ENCODE measurements at places on chromosomes 11 and 22.
A peak's percentile ranks its signal among the peaks of the same experiment; 100 is the strongest.

DNA sequence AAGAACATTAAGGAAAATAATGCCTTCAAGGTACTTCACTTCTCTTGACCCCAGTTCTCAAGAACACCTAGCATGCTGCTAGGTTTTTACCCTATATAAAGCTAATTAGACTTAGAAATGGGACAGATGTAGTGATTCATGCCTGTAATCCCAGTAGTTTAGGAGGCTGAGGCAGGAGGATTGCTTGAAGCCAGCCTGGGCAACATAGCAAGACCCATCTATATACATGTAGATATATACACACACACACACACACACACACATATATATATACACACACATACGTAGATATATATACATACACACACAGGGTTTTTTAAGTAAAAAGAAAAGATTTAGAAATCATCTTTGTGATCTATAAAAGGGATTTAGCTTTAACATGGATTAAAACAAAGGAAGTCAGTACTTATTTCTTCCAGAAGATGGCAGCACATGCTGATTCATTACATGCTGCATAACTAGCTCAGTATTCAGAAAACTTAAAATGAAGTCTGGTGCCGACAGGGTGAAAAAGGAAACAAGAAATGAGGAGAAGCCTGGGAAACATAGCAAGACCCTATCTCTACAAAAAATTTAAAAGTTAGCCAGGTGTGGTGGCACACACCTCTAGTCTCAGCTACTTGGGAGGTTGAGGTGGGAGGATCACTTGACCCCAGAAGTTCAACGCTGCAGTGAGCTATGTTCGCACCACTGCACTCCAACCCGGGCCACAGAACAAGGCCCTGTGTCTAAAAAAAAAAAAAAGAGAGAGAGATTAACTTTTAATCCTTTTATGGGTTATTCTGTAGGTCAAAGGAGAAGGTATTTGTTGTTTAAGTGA lies 28.5 kb upstream of the RBX1 start:
- peak; percentile 53 for DNase-seq

- no peak for DNase-seq
Observed at GRCh38 chr22:39114112-39114511, 17.1 kb downstream of the APOBEC3H start.

GRCh38 chr11:119721129-119722120 lies 7.6 kb downstream of the NECTIN1 start:
- DNase-seq, result no peak

DNA sequence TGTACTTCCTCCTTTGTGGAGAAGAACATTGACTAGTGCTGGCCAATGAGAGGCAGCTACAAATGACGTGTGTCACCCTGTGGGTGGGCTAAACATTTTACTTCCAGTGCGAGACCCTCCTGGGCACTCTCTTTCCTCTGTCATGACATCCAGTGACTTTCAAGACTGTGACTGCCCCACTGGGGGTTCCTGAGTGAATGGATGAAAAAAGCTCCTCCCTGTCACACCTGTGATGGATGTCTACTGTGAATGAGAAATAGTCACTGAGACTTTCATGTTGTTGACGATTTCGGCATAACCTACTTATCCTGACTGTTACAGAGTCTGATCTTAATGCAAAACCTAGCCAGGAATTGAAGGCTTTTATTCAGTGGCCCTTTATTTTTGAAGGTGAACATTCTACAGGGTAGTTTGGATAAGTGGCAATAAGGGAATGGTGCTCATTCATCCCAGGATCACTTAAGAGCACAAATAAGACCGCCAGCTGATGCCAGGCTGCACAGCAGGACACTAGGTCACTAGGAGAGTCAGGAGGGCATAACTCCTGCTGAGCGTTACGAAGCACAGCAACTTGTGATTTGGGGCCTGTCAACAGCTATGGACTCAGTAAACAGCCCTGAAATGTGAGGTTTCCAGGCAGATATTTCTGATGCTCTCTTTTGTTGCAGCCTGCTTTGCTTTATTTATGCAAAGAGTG lies 636.6 kb downstream of the NTM start:
- no peak for DNase-seq

GRCh38 chr11:17719028-17719937 lies at the start of gene MYOD1:
TSS of gene MYOD1 (plus strand) at chr11:17719571. CDS start at chr11:17719783, 212 bp downstream.
- DNase-seq, result no peak

DNA sequence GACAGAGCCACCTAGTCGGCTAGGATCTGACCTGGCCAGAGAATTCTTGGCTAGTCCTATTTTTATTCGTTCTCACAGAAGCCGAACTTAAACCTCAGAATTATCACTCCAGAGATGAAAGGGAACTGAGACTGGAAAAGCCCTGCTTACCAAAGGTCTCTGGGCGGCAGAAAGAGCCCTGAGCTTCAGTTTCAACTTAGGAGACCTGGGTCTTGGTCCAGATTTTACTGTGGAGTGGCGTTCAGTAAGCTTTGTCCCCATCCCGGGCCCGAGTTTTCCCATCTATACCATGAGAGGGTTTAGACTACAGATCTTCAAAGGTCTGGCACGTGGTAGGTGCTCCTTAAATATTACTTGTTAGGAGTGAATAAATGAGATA lies 516 bp downstream of the NEU3 start:
- DNase-seq, result peak; percentile 0

- DNase-seq, result no peak
Observed at GRCh38 chr11:131894615-131895544, 524.5 kb downstream of the NTM start.

- no peak for DNase-seq
Observed at GRCh38 chr22:20816559-20816958, 42.1 kb downstream of the PI4KA start.

DNA sequence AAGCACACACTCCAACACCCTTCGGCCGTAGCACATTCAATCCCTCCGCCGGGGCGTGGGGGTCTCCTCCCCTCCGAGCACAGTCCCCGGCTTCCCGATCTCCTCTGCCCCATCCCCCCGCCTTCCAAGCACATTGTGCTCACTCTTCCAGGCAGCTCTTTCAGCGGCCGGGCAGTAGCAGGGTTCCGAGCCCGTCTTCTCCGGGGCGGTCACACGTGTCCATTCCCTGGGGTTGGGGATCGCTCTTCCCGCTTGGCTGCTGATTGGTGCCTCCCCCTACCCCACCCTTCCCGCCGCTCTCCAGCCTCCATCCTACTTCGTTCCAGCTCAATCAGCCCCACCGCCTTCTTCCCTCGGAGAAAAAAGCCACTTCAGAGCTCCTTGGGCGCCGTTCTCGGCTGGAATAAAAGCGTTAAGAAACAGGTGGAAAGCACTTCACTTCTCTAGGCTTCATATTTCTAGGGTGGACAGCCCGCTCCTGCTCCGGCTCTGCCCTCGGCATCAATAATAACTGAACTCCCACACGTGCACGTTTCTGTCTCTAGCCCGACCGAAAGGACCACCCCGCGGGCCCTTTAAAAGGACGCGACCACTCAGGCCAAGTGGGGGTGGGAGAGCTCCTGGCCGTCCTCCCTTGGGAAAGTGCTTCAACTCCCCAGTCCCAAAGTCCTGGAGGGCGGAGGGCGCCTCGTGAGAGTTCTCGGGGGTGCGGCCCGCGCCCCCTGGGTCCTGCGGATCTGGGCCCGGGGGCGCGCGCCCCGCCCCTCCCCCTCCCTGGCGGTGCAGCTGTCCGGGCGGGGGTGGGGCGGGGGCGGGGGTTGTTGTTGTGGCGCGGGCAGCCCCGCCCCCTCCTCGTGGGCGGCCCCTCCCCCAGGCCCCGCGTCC lies 464 bp upstream of the CECR2 start:
- no peak for DNase-seq

GRCh38 chr11:108863528-108863927 lies 198.7 kb downstream of the DDX10 start:
- no peak for DNase-seq

DNA sequence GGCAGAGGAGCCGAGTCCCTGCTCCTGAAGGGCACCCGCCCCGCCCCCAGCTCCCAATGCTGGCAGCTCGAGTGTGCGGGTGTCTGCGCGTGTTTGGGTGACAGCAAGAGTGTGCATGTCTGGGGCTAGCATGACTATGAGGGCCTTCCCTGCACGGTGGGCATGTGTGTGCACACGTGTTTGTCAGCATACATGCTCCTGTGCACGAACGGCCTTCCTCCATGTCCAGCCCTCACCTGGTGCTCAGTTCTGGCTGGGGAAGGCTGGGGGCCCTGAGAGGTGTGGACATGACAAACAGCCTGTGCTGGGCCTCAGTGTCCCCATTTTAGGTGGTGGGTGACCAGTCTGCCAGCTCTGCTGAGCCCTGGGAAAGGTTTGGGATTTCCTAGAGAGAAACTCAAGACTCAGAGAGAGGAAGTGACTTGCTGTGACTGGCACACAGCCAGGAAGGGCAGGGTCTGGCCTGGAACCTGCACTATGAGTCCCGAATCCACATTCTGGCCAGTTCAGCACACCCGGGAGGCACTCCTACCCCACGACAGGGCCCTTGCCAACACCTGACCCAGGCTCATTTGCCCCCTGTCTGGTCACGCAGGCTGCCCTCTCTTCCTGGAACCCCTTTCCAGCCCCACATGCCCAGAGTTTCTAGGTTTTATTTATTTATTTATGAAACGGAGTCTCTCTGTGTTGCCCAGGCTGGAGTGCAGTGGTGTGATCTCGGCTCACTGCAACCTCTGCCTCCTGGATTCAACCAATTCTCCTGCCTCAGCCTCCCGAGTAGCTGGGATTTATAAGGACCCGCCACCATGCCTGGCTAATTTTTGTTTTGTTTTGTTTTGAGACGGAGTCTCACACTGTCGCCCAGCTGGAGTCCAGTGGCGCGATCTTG lies 3.3 kb upstream of the SHISA8 start:
- peak; percentile 13 for DNase-seq

- DNase-seq, result no peak
Observed at GRCh38 chr11:13666708-13667107, 1.8 kb upstream of the FAR1 start.

- no peak for DNase-seq
Observed at GRCh38 chr22:23180893-23181720, 798 bp downstream of the BCR start.

GRCh38 chr11:5136261-5136660 lies 1.9 kb downstream of the OR52A5 start:
- no peak for DNase-seq

GRCh38 chr11:73259406-73260126 lies 12.6 kb upstream of the P2RY6 start:
- no peak for DNase-seq

DNA sequence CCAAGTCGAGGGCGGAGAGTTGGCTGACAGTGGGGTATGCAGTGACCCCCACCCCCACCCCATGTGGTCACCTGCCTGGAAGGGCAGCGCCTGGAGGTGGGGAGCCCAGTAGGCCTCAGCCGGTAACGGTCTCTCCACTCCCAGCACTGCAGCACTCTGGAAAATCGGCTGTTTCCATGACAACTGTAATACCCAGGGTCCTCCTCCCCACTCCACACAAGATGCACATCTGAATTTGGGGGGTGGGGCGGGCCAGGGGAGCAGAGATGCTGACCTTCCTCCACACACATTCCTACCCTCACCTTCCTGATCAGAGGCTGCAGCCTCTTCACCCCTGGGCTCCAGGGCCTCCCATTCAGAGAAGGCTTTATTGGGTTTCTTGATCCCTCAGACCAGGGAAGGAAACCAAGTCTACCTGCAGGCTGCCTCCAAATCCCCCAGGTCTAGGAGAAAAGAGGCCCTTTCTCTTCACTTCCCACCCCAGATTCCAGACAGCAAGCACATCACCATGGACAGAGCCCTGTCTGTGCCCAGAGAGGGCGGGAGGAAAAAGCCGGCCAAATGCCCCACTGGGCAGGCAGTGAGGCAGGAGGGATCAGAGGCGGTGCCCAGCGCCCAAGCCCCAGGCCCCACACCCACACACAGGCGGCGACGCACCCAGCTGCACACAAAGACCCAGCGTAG lies 46.5 kb downstream of the SLC22A12 start:
- no peak for DNase-seq

DNA sequence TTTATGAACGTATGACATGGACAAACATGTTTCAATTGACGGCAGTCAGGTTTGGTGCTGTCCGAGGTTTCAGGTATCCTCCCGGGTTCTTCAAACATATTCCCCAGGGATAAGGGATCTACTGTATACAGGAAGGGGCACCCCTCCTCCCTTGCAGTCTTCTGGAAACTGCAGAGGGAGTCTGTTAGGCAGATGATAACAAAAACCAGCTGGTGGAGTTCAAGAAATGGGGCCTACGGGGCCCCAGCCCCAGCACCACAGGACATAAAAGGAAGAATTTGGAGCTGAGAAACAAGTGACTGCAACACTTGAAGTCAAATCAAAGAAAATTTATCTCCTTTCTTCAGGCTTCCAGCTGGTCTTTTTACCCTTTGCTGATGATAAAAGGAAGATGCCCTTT lies 32.1 kb downstream of the SNU13 start:
- DNase-seq, result no peak

DNA sequence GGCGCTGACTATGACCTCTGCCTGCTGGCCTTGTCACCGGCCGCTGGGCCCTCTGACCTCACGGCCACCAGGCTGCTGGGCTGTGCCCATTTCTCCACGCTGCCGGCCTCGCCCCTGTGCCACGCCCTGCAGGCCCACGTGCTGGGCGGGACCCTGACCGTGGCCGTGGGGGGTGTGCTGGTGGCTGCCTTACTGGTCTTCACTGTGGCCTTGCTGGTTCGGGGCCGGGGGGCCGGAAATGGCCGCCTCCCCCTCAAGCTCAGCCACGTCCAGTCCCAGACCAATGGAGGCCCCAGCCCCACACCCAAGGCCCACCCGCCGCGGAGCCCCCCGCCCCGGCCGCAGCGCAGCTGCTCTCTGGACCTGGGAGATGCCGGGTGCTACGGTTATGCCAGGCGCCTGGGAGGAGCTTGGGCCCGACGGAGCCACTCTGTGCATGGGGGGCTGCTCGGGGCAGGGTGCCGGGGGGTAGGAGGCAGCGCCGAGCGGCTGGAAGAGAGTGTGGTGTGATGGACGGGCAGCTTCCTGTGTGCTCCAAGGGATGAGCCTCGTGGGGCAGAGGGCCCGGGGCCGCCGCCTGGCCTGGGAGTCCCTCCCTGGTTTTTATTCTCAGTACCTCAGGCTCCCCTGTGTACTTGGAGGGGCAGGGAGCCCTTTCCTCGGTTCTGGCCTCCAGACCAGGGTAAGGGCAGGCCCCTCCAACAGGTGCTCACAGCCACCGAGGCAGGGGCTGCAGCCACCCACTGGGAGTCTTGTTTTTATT lies 3.0 kb downstream of the LRFN4 start:
- no peak for DNase-seq

- no peak for DNase-seq
Observed at GRCh38 chr11:15989685-15990084, 366.7 kb downstream of the SOX6 start.

DNA sequence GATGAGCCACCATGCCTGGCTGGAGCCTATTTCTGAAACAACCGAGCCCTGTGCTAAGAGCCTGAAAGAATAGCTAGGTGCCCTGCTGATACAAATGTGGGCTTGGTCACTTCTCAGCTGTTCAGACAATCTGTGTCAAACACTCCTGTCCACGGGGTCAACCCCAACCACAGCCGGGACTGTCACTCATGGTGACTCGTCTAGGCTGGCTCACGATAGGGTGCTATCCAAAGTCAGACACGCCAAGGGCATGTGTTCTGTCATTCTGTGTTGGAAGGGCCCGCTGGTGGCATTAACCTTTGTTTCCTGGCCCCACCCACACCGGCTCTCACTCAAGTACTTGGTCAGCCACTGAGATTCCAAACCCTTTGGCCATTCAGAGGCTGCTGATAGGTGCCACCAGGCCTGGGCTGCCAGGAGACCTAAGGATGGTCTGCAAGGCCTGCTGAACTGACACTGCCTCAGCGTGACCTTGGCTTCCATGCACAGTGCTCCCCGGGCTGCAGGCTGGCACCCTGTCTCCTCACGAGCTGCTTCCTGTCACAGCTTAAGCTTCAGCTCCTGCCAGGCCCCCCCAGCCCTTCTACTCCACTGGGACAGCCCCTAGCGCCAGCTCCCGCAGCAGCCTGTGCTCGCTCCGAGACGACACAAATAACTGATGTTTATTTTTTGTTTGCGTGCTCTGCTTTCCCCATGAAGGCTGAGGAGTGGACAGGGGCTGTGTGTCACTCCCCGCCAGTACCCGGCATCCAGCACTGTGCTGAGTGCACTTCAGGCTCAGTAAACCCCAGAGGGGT lies 14.2 kb upstream of the CDC42BPG start:
- no peak for DNase-seq
